Activated B cell treated with CpG ODN at 0.5 μM for 24 hours (primary cell): ENCODE measurements at places on chromosomes 3 and 15.

DNA sequence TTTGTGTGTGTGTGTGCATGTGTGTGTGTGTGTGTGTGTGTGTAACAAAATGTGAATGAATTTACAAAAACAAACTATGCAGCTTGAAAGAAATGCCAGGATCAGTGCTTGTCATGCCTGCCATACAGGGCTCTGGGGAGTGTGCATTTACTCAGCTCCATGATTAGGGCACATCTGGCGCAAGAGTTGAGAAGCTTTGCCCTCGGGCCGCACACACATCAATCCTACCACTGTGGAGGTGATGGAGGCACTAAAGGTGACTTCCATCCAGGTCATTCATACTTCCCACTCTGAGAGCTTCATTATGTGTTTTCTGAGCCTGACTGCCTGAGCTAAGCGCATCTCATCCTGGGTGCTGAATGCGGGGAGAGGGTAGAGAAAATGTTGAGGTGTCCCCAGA lies 72.0 kb upstream of the ZBED2 start:
- no peak for DNase-seq

DNA sequence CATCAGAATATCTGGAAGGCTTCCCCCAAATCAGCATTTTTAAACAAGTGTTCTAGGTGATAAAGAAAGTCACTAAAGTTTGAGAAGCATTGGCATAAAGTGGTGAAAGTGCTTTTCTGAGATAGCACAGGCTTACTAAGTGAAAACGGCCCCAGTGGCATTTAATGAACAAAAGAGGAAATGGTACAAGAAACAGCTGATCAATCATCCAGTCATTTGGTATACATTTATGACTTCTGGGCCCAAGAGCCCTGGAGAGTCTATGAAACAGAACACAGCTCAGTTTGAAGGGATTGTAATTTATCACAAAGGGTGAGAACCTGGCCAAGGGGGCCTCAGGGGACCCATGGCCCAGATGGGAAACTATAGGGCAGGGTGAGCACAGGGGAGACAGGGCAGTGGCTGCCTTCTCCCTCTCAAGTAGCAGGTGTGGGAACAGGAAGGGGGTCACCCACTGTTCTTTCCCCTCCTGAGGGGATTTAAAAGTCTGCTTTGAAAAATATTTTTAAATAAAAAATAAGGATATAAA lies 265.5 kb upstream of the ROPN1 start:
- no peak for DNase-seq

DNA sequence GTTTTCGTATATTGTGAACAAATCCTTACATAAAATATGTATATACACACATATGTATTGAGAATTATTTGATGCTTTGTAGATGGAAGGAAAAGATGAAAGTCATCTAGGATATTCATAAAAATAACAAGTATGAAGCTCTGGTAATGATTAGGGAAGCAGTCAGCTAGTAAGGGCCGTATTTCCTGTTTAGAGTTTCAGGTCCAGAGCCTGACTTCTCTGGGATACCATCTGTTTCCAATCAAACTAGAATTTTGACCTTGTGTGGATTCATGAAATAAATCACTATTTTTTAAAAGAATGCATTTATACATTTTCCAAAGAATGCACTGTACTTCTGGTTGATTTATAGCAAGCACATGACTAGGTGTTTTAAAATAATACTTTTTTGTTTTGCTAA lies 156.1 kb upstream of the CGNL1 start:
- no peak for DNase-seq

DNA sequence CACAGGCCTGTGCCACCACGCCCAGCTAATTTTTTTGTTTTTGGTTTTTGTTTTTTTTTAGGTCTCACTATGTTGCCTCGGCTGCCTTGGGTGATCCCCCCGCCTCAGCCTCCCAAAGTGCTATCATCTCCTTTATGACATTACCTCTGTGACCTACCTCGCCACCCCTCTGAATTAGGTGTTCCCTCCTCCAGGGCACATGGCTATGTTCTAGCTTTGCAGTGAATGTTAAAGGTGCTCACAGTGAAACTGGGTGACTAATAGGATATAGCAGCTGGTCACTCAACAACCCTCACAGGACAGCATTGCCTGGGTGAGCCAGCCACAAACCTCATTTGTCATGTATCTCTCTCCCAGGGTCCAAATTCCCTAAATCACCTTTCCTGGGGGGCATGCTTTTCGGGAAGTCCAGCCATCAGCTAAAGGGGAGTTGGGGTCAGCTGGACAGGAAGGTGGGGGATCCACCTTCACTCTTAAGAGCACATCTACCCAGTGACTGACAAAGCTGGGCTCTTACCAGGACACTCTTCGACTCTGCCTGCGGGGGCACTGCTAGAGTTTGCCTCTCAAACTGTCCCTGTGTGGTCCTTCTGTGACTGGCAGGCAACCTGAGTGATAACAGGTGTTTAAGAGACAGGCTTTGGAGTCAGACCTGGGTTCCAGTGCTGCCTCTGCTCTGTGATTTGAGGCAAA lies 1.6 kb upstream of the TTLL3 start:
- DNase-seq = no peak

DNA sequence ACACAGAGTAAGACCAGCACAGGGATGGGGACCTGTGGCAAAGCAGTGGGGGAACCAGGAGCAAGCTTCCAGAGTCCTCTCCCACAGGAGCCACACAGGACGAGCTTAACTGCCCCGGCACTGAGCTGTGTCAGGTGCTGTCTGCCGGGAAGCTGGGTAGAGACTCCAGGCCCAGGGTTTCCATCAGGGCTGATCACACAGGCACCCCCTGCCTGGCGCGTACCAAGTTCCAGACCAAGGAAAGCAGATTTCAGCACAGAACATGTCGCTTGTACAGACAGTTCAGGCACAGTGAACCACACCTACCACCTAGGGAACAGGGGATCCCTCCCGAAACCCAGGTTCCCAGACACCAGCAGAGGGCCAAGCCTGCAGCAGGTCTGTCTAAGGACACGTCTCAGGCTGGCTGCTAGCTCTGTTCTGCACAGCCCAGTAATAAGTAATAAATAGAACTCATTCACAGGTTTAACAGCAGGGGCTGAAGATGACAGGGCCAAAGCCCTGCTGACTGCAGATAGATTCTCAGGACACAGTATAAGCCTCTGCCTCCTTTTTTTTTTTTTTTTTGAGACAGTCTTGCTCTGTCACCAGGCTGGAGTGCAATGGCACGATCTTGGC lies 30.2 kb upstream of the OCA2 start:
- no peak for DNase-seq

- DNase-seq = no peak
These were observed 26.0 kb downstream of the ACAP2 start for GRCh38 chr3:195416795-195417194.

- DNase-seq = no peak
These were observed 47.6 kb upstream of the POMGNT2 start for GRCh38 chr3:43153216-43154083.

GRCh38 chr15:36658898-36659639 lies 79.6 kb downstream of the CDIN1 start:
- no peak for DNase-seq

DNA sequence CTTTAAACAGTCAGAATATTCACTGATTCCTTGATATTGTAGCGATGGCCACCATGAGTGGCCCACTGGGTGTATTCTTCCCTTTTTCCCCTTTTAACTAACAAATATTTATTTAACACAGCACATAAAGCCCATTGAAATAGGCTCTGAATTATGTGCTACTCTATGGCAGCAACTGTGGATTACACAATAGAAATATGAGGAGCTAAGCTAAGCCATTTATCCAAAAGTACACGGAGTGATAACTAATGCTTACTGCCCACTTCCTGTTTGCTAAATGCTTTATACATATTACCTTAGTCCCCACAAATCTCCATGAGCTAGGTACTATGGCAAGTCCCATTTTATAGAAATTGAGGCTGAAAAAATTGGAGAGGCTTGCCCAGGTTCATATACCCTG lies 17.9 kb downstream of the ILDR1 start:
- DNase-seq = no peak

DNA sequence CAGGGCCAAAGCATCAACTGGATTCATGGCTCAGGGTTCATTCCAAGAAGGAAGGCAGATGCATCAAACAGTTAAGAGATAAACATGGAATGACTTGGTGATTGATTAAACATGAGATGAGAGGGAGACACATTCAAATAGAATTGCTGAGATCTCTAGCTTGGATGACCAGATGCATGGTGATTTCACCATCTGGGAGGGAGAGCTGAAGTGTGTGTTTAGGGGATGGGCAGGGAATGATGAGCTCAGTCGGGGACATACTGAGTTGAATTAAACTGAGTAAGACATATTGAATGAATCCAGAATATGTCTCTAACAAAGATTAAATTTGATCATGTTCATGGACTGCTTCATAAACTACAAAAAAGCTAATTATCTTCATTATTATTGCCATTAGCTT lies 35.5 kb downstream of the CADPS start:
- DNase-seq = no peak

GRCh38 chr3:65004795-65005295 lies 317.0 kb upstream of the ADAMTS9 start:
- DNase-seq = no peak

DNA sequence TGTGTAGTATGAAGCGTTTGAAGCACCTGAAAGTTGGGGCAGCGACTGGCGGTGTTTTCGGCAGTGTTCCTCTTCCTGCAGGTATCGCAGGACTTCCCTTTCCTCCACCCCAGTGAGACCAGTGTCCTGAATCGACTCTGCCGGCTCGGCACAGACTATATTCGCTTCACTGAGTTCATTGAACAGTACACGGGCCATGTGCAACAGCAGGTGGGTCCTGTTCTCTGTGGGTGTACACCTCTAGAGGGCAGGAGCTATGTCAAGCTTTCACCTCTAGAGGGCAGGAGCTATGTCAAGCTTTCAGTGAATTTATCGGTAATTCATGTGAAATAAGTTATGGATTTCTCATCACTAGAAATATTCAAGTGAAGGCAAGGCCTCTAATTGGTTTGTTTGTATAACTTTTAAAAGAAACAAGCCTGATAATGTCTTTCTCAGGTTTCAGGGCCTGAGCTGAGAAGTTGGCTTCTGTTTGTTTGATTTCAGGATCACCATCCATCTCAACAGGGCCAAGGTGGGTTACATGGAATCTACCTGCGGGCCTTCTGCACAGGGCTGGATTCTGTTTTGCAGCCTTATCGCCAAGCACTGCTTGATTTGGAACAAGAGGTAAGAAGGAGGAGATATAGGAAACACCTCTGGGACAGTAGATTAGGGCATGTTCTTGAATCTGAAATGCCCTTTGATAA lies 5.3 kb downstream of the TUBGCP4 start:
- DNase-seq = no peak

DNA sequence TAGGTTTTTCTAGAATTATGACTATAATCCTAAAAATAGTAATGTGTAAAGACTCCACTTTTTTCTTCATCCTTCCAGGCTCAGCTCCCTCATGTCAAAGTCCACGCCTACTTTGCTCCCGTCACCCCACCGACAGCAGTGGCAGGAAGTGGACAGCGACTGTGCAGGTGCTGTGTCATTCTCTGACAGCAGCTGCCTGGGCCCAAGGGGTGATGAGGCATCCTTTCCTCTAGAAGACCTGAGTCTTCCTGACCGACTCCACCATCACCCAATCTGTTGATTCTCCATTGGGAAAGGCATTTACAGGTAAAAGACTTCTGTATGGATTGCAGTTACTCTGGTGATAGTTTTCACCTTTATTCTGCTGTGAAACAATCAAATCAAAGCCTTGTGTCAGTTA lies 54.8 kb downstream of the UBP1 start:
- DNase-seq = no peak

DNA sequence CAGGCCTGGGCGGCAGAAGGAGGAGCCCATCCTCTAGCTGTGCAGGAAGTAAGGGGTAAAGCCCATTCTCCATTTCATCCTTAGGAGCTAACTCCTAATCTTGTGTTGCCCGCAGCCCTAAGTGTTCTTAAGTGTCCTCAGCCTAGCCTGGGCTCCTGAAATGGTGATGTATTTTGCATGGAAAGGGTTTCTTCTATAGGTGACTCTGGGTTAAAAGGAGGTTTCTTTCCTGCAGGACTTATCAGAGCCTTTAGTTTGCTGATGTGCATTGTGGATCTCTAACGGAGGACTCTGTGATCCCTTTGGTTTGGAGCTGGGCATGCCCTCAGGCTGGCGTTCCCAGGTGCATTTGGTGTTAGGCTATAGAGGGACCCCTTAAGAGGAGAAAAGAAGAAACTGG lies 48.5 kb upstream of the TRPM1 start:
- no peak for DNase-seq

- no peak for DNase-seq
These were observed 168.8 kb upstream of the TLE3 start for GRCh38 chr15:70266412-70267121.

DNA sequence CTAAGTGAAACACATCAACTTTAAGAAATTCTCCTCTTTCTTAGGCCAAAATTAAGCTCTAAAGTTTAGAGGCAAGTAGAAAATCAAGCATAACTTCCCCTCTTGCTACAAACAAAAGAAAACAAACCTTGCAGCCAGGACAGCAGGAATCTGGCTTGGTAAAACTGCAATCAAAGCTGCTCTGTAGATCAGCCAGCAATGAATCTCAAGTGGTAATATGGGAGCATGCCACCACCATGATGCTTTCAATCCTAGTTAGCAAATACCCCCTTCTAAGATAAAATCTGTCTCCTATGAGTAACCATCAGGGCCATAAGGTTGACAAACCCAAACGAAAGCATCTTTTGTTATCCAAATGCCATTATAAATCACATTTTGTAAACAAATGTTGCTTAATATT lies 208.3 kb upstream of the PLSCR5 start:
- no peak for DNase-seq

- no peak for DNase-seq
These were observed 77.2 kb upstream of the RNU6-1 start for GRCh38 chr15:67917037-67917436.

DNA sequence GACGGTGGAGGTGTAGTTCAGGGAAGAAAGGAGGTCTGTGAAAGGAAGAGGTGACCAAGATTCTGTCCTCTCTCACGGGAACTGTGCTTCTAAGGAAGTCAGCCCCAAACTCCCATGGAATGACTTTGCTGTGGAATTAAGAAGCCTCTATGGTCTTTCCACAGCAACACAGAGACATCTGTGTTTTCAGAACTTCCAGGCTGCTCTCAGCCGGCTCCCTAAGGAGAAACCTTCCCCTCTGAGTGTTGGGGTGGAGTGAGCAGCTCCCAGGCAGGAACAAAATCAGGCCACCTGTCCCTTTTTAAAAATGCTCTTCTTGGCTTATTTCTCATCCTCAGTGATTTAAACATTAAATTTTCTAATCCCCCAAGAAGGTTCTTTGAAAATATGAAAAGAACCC lies 53.3 kb upstream of the SNRK start:
- DNase-seq = no peak

DNA sequence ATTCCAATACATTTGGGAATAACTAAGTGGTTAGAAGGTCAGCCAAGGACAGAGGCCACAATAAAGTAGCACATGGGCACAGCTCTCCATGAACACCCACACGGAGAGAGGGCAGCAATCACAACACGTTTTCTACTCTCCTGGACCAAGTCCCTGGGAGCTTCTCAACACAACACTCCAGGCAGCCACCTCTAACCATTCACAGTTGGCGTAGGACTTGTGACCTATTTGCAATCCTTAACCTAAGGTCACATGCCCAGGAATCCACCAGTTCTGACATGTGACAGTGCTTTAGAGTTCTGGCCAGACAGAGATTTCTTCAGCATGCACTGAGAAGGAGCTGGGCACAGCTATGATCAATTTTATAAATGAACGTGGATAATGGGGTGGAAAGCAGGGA lies 280.8 kb downstream of the SHQ1 start:
- DNase-seq = no peak
